Kidney (tissue), 22 donors: ENCODE measurements at places on chromosomes 11 and 22. TPM values are rescaled to one million over a fixed set of nuclear protein-coding genes. Genes with fewer than 3 reads are reported as not detected.

The KCNC1 gene
- not detected for polyA plus RNA-seq

The XKR3 gene
- not detected for polyA plus RNA-seq

The ANO1 gene
- polyA plus RNA-seq: 2.0 TPM

The RAB6A gene
- polyA plus RNA-seq: 61.0 TPM

The GP1BB gene
- 4.1 TPM for polyA plus RNA-seq

The RASGRP2 gene
- 14.1 TPM for polyA plus RNA-seq

The LYVE1 gene
- polyA plus RNA-seq: 10.0 TPM

The C11orf52 gene
- 103 TPM for polyA plus RNA-seq

The OR8D4 gene
- not detected for polyA plus RNA-seq

The TMA7B gene
- not detected for polyA plus RNA-seq

The KCNJ1 gene
- polyA plus RNA-seq: 355 TPM

The ABTB2 gene
- 7.6 TPM for polyA plus RNA-seq

The RASL10A gene
- polyA plus RNA-seq: 0.73 TPM

The TEX12 gene
- polyA plus RNA-seq: not detected

The GRAP2 gene
- polyA plus RNA-seq: 0.73 TPM

The KCNE3 gene
- polyA plus RNA-seq: 15.9 TPM

The ZNF215 gene
- polyA plus RNA-seq: 0.56 TPM

The NLRP10 gene
- not detected for polyA plus RNA-seq

The IL17REL gene
- not detected for polyA plus RNA-seq

The C11orf16 gene
- polyA plus RNA-seq: 0.28 TPM

The MAPK8IP2 gene
- polyA plus RNA-seq: 1.0 TPM

The RIN1 gene
- polyA plus RNA-seq: 2.3 TPM

The FREY1 gene
- 0.99 TPM for polyA plus RNA-seq

The HBD gene
- 5.6 TPM for polyA plus RNA-seq

The SMTNL1 gene
- not detected for polyA plus RNA-seq

The PDGFB gene
- polyA plus RNA-seq: 10.4 TPM

The LGALS12 gene
- 0.32 TPM for polyA plus RNA-seq

The JHY gene
- 4.8 TPM for polyA plus RNA-seq

The ASRGL1 gene
- polyA plus RNA-seq: 85.6 TPM

The OR2AG1 gene
- not detected for polyA plus RNA-seq

The SNX32 gene
- polyA plus RNA-seq: 0.43 TPM

The C22orf15 gene
- not detected for polyA plus RNA-seq

The SLC29A2 gene
- polyA plus RNA-seq: 17.5 TPM

The LUZP2 gene
- not detected for polyA plus RNA-seq

The SC5D gene
- polyA plus RNA-seq: 43.3 TPM

The NCAM1 gene
- polyA plus RNA-seq: 1.7 TPM

The KLHDC7B gene
- polyA plus RNA-seq: 1.4 TPM

The GSTP1 gene
- polyA plus RNA-seq: 1,687 TPM

The AGBL2 gene
- polyA plus RNA-seq: 2.1 TPM

The EXPH5 gene
- polyA plus RNA-seq: 2.2 TPM

The VSIG10L2 gene
- not detected for polyA plus RNA-seq

The TRPC6 gene
- polyA plus RNA-seq: 1.3 TPM

The LDHAL6A gene
- 0.47 TPM for polyA plus RNA-seq

The ISX gene
- polyA plus RNA-seq: not detected

The APLNR gene
- 16.6 TPM for polyA plus RNA-seq

The SCGB1C1 gene
- polyA plus RNA-seq: not detected

The RHOD gene
- 50.2 TPM for polyA plus RNA-seq
